ENCODE measurements at places on chromosomes 1 and 21.
A peak's percentile ranks its signal among the peaks of the same experiment; 100 is the strongest.

DNA sequence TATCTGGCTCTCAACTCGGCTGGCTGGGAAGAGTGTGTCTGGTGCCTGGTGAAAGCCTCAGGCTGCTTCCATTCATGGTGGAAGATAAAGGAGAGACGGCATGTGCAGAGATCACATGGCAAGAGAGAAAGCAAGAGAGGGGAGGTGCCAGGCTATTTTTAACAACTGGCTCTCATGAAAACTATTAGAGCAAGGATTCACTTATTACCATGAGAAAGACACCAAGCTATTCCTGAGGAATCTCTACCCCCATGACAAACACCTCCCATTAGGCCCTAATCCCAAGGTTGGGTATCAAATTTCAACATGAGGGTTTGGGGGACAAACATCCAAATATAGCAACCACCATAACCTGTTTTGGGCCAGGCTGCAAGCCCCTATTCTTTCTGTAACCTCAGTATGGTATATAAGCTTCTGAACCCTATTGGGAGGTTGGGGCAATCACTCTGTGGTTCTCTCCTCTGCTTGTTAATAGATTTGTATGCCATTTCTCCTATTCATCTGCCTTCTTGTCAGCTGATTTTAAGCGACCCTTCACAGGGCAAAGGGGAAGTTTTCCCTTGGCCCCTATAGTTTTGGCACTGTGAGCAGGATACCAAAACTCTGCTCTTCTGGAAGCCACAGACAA is 179.0 kb upstream of the TNR start:
- DNase-seq: no peak

GRCh38 chr1:27609210-27609555 is 5.2 kb upstream of the AHDC1 start:
- peak; percentile 25 for DNase-seq

DNA sequence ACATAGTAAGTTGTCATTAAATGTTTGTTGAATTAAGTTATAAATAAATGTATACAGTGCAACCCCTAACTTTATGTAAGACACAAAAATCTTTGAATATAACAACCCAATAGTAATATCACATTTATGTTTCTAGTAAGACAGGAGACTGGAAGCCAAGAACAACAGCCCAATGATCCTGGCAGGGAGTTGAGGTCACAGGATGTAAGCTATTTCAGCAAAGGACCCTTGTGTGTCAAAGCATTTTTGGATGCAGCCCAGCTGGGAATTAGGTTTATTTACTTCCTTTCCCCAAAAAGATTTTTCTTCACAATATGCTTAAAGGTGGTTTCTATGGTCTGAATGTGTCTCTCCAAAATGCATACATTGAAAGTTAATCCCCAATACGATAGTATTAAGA is 34.0 kb upstream of the ABCA4 start:
- no peak for DNase-seq

DNA sequence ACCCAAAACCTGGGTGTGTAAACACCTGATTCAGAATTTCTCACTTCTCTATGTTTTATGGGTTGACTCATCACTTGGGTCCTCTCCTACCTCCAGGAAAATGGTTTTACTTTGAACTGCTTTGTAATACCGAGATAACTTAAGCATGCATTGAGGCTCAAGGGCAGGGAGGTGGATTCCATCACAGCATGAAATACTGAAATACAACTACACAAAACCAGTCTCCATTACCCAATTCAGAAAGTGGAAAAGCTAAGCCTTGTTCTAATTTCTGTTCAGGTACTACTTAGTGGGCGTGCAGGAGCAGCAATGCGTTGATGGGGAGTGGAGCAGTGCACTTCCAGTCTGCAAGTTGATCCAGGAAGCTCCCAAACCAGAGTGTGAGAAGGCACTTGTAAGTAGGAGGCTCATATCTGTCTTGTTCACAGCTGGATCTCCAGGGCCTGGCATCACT is 6.1 kb upstream of the C4BPA start:
- peak; percentile 41 for DNase-seq

DNA sequence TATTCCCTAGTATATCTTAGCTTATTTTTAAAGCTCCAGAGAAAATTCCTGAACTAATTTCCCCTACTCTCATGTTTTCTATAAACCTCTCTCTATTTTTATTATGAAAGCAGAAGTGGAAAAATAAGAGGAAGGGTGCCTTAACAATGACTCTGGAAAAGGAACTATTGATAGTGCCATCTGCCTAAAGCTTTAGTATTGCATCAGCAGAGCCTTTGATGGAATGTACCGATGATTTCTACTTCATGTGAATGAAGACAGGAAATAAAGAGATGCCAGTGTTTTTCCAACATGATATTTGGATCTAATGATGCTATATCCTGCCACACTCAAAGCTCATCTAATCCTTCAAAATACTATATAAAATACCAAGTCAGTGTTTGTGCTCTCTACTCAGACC is 35.1 kb downstream of the TNFSF18 start:
- DNase-seq: no peak

DNA sequence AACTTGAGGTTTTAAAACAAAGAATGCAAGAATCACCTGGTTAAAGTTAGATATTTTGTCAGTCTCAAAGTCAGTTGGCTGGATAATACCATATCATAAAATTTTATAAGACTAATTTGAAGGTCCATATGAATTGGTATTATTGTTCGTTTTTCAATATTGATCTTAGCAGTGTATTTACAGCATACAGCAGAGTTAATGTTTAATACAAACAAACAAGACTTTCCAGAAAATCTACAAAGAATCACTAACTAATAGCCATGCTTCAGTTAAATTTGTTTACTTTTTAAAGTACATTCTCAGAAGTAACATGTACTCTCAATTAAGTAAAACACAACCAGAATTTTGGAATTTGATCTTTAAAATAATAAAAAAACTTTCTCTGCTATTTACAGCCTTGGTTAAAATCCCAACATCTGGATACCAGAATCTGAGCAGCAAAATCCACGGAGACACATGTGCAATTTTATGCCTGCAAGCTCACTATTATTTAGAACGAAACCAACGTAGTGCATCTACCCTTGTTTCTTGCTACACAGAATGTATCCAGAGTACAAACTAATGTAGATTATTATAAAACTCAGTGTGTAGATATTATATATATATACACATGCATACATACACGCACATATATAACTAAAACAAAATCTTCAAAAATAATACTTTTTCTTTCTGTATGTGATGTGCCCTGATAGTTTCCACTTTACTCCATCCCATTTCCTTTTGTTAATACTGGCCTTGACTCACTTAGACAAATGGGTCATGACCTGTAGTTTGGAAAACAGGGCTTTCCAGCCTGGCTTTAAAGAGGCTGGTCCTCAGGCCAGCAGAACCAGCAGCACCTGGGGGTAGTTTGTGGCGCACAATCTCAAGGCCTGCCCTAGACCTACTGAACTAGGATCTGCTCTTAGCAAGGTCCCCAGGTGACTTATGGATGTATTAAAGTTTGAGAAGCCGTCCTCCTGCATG is 63.6 kb upstream of the ERG start:
- no peak for DNase-seq

- DNase-seq: no peak
These were observed 14.9 kb downstream of the PDIK1L start for GRCh38 chr1:26126321-26127084.

- no peak for DNase-seq
These were observed 43.9 kb downstream of the DSCAM start for GRCh38 chr21:40803101-40803500.

GRCh38 chr1:221557013-221557412 is 184.9 kb downstream of the DUSP10 start:
- no peak for DNase-seq

- DNase-seq: no peak
These were observed 13.8 kb upstream of the CAMTA1 start for GRCh38 chr1:6771441-6771769.

DNA sequence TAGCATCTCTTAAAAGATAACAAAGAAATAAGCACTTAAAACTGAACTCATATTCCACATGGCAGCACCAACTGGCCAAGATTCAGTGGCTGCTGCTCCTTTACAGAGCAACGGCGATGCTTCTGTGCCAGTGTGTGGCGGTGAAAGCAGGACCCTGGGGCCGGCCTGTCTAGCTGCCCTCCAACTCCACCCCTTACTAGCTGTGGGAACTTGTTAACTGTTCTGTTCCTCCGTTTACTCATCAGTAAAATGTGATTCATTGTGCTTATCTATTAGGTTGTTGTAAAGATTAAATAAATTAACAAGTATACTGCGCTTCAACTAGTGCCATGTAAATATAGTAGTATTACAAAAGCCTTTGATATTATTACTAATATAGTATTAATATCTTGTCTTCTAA is 133.2 kb downstream of the GDAP2 start:
- DNase-seq: no peak

DNA sequence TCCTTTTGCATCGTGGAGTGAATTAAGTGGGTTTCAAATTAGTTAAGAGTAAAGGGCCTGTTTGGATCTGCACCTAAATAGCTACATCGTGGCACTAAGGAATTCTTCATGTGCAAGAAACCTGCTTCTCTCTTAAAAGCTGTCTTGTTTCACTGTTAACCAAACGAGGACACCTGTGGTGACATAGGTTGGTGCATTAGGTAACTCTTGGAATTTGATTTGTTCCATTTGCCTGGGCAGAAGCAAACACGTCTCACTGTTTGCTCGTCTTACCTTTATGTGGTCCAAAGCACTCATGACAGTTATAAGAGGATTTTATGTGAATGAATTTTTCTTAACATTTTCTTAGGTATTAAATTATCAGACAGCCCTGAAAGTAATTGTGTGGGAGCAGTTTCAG is 60.9 kb downstream of the PRDM2 start:
- no peak for DNase-seq

DNA sequence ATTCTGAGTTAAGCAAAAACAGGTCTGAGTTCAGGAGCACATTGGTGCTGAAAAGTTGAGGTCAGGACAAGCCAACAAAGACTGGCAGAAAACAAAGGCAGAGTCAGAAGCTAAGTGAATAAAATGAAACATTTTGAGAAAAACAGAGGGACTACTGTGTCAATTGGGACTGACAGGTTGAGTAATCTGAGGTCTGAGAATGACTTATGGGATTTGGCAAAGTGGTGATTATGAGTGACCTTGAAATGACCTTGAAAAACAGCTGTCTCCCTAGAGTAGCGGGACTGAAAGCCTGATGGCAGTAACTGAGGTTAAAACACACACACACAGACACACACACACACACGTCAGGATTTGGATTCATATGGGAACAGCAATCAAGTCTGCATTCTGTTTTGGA is 8.8 kb upstream of the COG2 start:
- DNase-seq: no peak

- DNase-seq: no peak
These were observed 322.5 kb upstream of the ADGRL2 start for GRCh38 chr1:81478219-81478618.

DNA sequence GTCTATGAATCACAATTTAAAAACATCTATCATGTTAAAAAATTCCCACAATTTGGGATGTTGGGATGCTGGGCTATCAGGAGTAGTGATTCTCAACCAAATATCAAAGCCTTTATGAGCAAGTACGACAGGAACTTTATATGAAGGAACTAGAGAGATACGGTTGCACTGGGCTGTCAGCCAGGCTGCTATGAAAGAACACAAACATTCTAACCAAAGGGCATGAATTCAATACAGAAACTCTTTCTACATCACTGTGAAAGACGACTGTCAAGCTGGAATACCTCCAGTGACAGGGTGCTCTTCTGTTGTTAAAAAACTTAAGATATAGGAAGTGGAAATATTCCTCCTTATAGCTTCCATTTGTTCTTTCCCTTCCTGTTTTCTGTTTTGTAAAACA is 9.8 kb downstream of the CACNA1E start:
- DNase-seq: no peak

GRCh38 chr1:115977499-115978258 is 1.4 kb downstream of the SLC22A15 start:
- DNase-seq: no peak

DNA sequence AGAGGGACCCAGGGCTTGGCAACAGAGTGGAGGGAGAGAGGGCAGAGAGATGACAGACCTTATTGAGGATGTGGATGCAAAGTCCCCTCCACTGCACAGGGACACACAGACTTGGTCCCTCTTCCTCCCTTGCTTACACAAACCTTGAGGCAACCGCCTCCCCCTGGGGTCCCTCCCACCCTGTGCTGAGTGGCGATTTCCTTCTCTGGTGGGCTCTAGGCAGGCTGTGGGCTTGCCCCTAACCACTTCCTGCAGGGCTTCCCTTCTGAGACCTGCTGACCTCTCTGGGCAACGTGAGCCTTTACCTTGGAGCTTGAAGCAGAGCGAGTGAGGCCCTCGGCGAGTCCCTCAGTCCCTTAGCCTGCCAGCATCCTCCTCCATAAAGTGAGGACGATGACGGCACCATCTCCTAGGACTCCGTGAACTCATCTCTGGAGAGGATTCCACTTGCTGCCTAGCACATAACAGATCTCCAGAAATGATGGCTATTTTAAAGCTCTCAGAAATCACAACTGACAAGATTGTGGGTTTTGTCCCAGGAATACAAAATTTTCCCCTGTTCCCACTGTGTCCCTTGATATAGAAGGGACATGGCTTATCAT is 25.0 kb downstream of the KIAA1614 start:
- DNase-seq: no peak

DNA sequence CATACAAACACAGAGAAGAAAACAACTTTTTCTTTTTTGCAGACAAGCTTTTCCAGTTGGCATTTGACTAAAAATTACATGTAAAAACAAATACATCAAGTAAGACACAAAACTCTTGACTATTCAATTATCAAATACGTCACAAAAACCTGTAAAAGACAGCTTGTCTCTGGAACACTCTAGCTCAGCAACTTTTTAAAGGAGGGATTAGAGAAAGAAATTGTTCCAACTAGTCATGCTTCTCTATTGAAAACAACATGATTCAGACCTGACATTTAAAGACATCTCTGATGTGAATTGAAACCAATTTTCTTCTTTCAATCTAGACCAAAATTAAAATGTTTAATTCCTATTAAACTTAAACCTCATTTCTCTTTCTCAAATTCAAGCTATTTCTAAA is 30.3 kb downstream of the SMYD3 start:
- no peak for DNase-seq

DNA sequence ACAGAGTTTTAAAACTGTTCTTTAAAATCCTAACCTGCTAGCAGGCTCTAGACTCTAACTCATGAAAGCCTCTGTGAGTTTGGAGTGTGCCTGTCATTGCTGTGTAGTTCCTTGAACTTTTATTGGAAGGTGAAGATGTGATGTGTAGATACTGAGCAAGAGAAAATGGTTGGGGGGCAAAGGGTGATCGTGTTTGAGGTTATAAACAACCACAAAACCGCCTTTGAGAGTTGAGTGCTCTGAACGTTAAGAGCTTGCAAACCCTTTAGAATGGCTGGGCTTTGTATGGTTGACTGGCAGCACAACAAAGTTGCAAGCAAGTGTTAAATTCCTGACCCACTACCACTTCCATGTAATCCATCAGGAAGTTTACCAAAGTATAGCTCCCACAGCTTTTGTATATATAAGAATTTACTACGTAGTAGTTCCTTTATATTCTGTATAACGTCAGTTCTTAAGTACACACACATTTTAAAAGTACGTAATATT is 19.6 kb downstream of the BACE2 start:
- no peak for DNase-seq
